ENCODE measurements at places on chromosomes 3 and 15.
A peak's percentile ranks its signal among the peaks of the same experiment; 100 is the strongest.

- DNase-seq: no peak
These were observed 3.8 kb downstream of the SUCNR1 start for GRCh38 chr3:151877269-151877668.

DNA sequence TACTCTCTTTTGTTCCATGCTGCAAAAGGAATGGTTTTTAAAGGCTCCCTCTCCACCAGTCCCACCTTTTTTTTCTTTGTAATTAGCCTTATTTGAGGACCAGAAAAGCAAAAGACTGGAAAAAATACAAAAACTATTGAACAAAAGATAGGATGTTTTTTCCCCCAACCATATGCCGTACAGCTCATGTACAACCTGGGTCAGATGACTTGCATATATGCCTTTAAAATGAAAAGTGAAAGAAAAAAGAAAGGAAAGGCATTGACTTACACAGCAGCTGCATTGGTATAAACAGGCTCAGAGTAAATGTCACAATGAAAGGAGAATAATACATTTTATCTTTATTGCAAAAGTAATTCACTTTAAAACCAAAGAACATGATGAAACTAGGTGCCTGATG is 69.5 kb upstream of the CMC1 start:
- no peak for DNase-seq

DNA sequence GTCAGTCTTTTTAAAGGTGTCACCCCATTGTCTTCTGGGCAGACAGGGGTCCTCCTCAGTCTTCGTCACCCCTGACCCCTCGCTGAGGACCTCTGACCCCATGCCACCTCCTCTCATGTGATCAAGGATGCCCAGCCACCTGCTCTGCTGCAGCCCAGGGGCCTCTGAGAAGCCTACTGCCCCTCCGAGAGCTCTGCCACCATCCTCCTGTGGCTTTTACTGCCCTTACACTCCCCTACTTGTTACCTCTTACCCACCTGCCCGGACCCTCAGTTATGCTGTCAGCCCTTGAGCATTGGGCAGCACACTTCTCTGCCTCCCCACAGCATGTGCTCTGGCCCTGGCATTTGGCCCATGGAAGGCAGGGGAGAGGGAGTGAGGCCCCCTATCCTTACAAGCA is 123.2 kb downstream of the LRRK1 start:
- DNase-seq: no peak

DNA sequence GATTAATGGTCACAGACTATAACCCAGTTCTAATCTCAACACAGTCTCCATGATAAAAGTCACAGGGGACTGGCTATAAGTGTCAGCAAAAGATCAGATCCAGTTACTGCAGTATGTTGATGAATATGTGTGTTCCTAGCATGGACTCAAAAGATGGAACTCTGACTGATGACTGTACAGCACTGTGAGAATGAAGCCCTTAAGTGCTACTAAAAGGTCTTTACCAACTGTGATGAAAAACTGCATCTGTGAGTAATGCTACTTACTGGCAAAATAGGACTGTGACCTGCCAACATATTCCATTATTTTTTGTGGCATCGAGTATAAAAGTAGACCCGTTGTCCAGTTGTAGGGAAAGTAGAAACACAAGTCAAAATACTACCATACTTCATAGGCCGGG is 284.2 kb downstream of the ROBO2 start:
- DNase-seq: no peak

DNA sequence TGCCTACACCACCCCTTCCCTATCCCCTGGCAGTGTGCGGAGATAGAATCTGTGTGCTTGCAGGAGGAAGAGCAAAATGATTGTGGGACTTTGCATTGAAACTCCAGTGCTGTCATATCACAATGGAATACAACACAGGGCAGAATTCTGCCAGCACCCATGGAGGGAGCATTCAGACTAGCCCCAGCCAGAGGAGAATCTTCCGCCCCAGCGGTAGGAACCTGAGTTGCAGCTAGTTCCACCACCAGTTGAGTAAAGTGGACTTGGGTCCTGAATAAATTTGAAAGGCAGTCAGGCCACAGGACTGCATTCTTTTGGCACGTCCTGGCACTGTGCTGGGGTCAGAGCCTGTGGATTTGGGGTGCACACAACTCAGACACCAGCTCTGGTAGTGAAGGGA is 27.5 kb downstream of the NCBP2 start:
- DNase-seq: no peak

DNA sequence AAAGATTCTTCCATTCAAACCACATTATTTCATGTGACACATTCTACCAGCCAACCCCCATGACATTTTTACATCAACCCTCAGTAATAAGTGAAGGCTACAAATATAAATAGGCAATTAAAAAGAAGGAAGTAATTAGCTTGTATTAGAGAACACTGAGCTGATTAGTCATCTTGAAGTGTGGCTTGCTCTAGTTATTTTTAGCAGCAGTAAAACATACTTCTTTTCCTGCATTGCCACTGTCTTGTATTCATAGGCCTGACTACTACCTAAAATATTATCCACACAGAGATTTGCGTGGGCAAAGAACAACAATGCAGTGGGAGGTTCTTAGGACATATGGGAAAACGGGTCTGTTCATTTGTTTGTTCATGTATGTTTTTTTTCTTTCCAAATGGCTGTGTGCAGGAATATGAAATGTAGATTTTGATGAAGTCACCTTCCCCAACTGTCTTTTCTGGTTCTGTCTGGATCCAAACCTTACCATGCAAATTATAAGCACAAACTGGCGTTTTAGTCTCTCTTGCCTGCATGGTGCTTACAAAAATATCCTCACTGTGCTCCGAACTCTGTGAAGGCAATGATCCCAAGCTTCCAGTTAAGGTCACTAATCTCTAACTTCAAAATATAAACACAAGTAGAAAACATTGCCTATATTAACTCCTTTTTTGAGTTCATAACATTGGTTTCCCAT is 31.5 kb upstream of the TM4SF4 start:
- DNase-seq: no peak

DNA sequence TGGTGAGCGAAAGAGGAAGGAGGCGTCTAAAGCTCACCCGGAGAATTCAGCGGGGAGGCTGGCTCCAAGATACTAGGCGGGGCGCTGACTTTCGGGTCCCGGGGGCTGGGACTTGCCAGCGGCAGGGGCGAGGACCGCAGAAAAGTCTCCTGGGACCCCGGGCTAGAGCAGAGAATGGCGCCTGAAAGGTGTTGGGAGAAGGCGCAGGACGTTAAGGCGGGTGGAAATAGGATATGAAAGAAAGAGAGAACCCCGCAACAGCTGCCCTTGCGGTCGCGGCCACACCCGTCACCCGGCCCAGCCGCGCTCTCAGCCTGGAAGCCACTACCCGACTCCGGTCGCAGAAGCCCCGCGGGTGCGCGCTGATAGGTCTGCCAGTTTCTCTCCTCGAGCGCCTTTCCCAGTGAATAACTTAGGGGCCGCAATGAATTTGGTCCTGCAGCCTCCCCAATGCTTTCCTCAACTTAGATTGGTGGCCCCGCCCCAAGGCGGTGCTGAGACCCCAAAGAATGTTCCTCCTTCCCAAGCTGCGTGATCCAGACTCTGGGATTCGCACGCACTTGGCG is 604 bp downstream of the LTK start:
- DNase-seq: no peak

GRCh38 chr3:53166781-53167291 is 5.8 kb downstream of the PRKCD start:
- DNase-seq: peak; percentile 87

GRCh38 chr15:89330119-89330518 is 4.5 kb downstream of the POLG start:
- no peak for DNase-seq

GRCh38 chr15:99504823-99505551 is 60.8 kb upstream of the MEF2A start:
- no peak for DNase-seq

DNA sequence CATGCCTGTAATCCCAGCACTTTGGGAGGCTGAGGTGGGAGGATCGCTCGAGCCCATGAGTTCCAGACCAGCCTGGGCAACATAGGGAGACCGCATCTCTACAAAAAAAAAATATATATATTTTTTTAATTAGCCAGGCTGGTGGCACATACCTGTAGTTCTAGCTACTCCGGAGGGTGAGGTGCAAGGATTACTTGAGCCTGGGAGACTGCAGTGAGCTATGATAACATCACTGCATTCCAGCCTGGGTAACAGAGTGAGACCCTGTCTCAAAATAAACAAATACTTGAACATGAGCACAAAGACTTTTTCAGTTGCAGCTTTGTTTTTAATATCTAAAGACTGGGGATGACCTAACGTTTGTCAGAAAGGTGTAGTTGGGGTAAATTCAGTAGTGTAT is 31.3 kb upstream of the GATM start:
- no peak for DNase-seq

- DNase-seq: no peak
These were observed 58.8 kb downstream of the SMARCC1 start for GRCh38 chr3:47722859-47723258.

DNA sequence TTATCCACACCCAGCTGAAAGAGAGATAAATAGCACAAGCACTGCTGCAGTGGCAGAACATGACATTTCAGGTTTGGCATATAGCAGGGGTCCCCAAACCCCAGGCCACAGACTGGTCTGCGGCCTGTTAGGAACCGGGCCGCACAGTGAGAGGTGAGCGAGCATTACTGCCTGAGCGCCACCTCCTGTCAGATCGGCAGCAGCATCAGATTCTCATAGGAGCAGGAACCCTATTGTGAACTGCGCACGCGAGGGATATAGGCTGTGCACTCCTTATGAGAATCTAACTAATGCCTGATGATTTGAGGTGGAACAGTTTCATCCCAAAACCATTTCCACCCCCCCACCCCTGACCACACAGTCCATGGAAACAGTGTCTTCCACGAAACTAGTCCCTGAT is 54.6 kb downstream of the CCR4 start:
- no peak for DNase-seq

- no peak for DNase-seq
These were observed 5.4 kb upstream of the CGNL1 start for GRCh38 chr15:57370929-57371328.

DNA sequence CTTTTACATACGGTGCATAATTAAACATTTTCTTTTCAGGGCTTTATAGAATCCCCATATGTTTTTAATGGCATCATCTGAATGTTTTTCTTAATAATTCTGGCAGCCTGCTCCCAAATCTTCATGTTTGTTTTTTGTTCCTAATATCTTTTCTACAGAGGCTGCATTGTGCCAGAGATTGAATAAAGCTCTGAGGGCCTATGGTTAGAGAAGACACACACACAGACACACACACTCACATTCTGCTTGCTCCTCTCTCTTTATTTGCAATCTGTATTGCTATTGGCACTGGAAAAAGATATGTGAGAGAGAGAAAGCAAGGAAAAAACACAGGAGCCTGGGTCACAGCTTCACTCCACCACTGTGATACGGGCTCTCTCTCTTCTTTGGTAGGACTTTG is 136.0 kb downstream of the MECOM start:
- no peak for DNase-seq

- DNase-seq: no peak
These were observed 32.2 kb downstream of the ADGRG7 start for GRCh38 chr3:100641471-100642032.

GRCh38 chr15:41367418-41367817 is 34.7 kb downstream of the NUSAP1 start:
- no peak for DNase-seq

GRCh38 chr3:112390783-112391641 is 58.1 kb downstream of the CD200 start:
- DNase-seq: peak; percentile 48

GRCh38 chr3:107681396-107681795 is 158.6 kb downstream of the BBX start:
- no peak for DNase-seq

GRCh38 chr3:30502051-30502741 is 104.2 kb upstream of the TGFBR2 start:
- no peak for DNase-seq

DNA sequence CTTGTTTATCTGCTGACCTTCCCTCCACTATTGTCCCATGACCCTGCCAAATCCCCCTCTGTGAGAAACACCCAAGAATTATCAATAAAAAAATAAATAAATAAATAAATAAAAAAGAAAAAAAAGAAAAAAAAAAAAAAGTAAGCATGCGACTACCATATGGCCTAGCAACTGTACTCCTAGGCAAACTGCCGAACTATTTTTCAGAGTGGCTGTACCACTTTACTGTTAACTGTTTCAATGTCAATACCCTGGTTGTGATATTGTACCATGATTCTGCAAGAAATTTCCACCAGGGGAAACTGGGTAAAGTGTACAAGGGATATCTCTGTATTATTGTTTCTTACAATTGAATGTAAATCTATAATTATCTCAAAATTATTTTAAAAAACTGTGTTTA is 41.3 kb upstream of the MAP4 start:
- no peak for DNase-seq

- DNase-seq: peak; percentile 65
These were observed 1.1 kb downstream of the TM4SF18 start for GRCh38 chr3:149332227-149332765.

- DNase-seq: peak; percentile 57
These were observed 20.5 kb downstream of the SLC35A5 start for GRCh38 chr3:112582244-112582874.

DNA sequence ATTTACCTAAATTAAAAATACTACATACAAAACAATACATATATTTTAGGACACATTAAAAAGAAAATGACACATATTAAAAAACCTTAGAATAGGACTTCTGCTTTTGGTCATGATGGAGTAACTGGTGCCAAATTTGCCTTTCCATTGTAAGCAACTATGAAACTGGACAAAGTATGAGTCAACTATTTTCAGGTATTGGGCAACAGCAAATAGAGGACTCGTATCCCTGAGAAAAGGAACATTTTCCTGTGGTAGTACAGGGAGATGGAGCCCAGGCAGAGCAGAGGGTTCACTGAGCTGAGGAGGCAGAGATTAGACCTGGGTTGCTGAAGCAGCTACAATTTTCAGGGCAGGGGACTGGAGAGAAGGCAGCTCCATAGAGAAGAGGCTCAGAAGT is 14.7 kb downstream of the CCR1 start:
- no peak for DNase-seq

- DNase-seq: no peak
These were observed 12.4 kb downstream of the CXCR6 start for GRCh38 chr3:45955706-45956105.

- DNase-seq: peak; percentile 1
These were observed 461.3 kb upstream of the NAALADL2 start for GRCh38 chr3:174397848-174398247.

GRCh38 chr3:138078096-138078495 is 37.3 kb downstream of the DZIP1L start:
- DNase-seq: no peak

GRCh38 chr15:88745696-88746095 is 57.5 kb upstream of the ACAN start:
- no peak for DNase-seq

- DNase-seq: no peak
These were observed 289.5 kb downstream of the NEK10 start for GRCh38 chr3:27079427-27080257.

GRCh38 chr3:138078901-138079344 is 36.5 kb downstream of the DZIP1L start:
- DNase-seq: peak; percentile 55

DNA sequence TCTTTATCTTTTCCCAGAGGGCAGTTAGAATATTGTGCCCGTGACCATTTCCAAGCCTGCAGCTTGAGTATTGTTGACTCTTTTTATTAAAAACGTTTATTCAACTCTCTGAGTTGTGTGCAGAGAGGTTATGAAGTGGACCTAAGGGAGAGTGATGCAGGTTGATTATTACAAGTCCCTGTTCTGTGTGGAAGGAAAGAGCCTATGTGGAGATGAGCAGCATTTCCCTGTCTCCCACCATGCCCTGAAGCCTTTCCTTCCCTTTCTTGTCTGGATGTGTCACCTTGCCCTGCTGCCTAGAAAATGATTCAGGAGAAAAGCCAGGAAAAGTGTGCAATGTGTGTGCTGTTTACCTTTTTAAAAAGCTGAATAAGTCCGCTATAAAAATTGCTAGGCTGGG is 19.4 kb downstream of the ZPLD1 start:
- no peak for DNase-seq

- DNase-seq: no peak
These were observed 7.3 kb downstream of the ST3GAL6 start for GRCh38 chr3:98770261-98771039.
